ENCODE measurements at places on chromosomes 4 and X.
A peak's percentile ranks its signal among the peaks of the same experiment; 100 is the strongest.

DNA sequence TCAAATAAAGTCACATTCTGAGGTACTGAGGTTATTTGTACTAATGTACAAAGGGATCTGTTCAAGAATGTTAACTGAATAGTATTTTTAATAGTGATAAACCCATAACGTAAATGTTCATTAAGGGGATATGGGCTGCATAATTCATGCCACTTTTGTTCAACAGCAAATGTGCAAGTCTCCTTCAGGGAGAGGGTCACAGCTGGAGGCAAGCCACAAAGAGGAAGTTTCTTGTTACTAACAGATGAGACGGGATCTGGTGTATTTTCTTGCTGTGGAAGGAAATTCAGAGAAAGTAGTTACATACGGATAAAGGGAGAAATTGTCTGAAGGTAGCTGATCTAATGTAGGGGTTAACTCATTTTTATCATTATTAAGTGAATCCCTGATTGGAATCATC lies 10.0 kb downstream of the ZFP42 start:
- DNase-seq = no peak

DNA sequence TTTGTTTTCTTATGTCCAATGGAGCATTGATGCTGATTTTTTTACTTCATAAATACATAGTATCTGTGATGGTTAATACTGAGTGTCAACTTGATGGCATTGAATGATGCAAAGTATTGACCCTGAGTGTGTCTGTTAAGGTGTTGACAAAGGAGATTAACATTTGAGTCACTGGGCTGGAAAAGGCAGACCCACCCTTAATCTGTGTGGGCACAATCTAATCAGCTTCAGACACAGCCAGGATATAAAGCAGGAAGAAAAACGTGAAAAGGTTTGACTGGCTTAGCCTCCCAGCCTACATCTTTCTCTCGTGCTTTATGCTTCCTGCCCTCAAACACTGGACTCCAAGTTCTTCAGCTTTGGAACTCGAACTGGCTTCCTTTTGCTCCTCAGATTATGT lies 230.6 kb upstream of the SPRY1 start:
- DNase-seq = no peak

GRCh38 chr4:164874789-164875188 lies 2.2 kb upstream of the APELA start:
- DNase-seq = no peak

GRCh38 chr4:155819066-155819465 lies 47.0 kb downstream of the ASIC5 start:
- DNase-seq = no peak

DNA sequence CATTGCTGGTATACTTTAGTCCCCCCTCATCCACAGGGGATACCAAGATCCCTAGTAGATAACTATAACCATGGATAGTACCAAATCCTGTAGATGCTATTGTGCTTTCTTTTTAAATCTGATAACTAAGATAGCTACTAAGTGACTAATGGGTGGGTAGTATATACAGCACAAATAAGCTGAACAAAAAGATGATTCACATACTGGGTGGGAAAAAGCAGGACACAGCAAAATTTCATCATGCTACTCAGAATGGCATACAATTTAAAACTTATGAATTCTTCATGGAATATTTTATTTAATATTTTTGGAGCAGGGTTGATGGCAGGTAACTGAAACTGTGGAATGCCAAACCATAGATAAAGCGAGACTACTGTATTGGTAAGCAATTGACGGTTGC lies 161.6 kb downstream of the IL15 start:
- DNase-seq = no peak

GRCh38 chr4:88967883-88968331 lies 89.1 kb downstream of the FAM13A start:
- no peak for DNase-seq

- DNase-seq = no peak
Observed at GRCh38 chr4:43607827-43608461, 715.4 kb downstream of the GRXCR1 start.

DNA sequence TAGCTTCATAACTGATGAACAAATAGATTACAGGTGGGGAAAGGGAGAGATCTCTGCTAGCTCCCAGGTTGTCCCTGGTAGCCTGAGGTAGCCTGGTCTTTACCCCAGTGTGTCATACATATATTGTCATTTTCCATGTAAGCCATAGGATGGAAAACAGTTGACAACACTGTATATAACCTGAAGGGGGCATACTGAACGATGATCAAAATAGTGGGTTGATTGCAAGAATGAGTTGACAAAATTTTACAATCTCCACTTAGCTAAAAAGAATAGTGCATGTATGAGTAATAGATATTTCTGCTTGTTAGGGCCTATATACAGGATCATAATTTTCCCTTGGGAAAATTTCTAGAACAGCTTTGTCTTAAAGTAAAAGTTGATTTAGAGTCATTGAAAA lies 304.1 kb upstream of the HAND2 start:
- DNase-seq = no peak

GRCh38 chrX:346034-346813 lies 27.6 kb upstream of the GTPBP6 start:
- no peak for DNase-seq

GRCh38 chr4:141458501-141458900 lies 177.9 kb upstream of the IL15 start:
- DNase-seq = no peak

DNA sequence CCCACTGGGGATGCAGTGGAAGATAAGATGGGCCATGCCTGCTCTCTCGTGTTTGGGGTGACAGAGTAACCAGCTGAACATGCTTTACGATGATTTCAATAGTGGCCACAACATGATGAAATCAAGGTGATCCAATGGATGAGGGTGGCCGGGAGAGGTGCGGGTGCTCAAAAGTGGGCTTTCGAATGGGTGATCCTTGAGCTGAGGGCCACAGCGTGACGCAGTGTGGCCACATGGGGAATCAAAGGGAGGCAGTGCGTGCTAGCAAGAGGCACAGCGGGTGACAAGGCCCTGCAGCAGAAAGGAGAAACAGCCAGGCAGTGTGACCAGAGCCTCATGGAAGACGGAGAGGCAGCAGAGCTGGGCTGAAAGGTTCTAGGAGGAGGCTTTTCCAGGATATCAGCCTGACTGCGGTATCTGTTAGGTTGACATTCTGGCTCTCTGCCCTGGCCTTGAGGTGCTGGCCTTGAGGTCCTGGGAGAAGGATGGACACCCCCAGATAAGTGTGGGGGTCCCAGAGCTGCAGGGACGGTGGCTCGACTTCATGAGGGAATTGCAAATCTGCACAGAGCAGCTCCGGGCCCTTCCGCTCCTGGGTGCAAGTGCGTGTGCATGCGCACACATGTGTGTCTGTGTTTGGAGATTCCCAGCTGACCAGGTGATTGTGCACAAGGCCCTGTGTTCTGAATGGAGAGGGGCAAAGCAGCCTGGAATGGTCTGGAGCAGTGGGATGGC lies 38.0 kb upstream of the GPR78 start:
- DNase-seq = no peak

DNA sequence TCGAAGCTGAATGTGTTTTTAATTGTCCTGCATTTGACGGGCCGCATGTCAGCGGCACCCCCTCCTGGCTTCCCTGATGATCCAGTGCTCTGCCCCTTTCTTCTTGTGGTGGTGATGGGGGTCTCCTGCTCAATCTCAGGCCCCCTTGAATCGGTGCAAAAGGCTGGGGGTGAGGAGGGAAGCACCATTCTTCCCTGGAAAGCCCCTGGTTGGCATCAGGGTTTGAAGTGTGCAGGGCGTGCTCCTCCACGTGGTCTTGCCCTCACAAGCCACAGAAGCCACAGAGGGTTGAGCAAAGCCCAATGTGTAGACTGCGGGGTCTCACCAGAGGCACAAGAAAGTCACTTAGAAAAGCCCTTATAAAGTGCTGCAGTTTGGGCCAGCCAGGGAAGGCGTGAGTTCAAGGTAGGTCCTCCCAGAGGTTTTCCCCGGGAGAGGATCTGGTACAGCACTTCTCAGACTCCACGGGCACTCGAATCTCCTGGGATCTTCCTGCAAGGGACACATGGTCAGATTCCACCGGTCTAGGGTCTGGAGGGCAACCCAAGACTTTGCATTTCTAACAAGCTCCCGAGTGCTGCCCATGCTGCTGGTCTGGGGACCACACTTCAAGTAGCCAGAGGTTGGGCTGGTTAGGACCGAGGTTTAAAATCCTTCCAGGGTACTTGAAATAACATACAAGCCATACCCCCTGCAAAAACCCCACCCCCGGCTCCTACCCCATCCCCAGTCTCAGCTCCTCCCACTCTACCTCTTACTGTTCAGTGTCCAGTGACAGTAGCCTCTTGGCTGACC lies 35.1 kb downstream of the PSAPL1 start:
- DNase-seq = no peak

GRCh38 chr4:184983672-184984356 lies 34.5 kb upstream of the HELT start:
- peak; percentile 41 for DNase-seq

Measured in frontal cortex (tissue), 4 donors.